T-helper 9 cell (primary cell): ENCODE measurements at places on chromosomes 5 and 9.

- no peak for DNase-seq
Observed at GRCh38 chr9:70488098-70488792, 73.8 kb upstream of the KLF9 start.

GRCh38 chr5:127423173-127423798, 94.2 kb upstream of the PRRC1 start:
- no peak for DNase-seq

- DNase-seq: no peak
Observed at GRCh38 chr9:113775749-113776148, 100.4 kb upstream of the ZNF618 start.

GRCh38 chr5:151454166-151454565, 6.8 kb downstream of the SLC36A1 start:
- DNase-seq: no peak

DNA sequence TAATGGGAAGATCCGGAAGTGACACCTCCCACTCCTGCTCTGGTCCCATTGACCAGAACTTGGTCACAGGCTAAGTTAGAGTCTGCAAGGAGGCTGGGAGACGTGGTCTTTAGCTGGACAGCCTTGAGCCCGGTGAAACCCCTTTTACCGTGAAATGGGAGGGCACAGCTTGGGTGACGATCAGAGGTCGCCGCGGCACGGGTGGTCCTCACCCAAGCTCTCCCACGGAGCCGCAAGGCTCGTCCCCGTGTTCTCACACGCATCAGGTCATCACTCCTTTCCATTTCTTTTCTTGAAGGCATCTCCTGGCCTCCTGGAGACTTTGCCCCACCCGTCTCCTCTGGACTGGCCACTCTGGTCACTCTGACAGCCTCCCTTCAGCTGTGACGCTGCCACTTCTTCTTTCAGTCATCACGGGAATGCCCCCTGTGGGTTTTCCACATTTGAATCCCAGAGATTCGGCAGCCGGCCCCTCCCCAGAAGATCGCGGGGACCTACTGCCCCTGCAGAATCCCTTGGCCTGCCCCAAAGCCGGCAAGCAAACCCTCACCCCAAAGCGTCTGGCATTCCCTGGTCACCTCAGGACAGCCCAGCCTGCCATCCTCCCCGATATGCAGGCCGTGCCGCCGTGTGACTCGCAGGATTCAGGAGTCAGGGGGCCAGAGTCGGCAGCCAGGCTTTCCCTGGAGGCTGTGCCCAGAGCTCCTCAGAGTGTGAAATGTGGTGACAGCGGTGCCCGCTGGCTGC, 18.9 kb upstream of the EGFL7 start:
- DNase-seq: no peak

- no peak for DNase-seq
Observed at GRCh38 chr5:68416714-68417113, 201.2 kb downstream of the PIK3R1 start.

GRCh38 chr5:59206132-59206581, 623.3 kb downstream of the RAB3C start:
- no peak for DNase-seq
